ENCODE measurements at places on chromosomes 6 and 20.

- DNase-seq: no peak
These were observed 45.8 kb upstream of the PNRC1 start for GRCh38 chr6:89034586-89035251.

- no peak for DNase-seq
These were observed 473.5 kb downstream of the UTRN start for GRCh38 chr6:144758602-144759001.

- DNase-seq: no peak
These were observed 337.3 kb upstream of the NT5E start for GRCh38 chr6:85112540-85112939.

DNA sequence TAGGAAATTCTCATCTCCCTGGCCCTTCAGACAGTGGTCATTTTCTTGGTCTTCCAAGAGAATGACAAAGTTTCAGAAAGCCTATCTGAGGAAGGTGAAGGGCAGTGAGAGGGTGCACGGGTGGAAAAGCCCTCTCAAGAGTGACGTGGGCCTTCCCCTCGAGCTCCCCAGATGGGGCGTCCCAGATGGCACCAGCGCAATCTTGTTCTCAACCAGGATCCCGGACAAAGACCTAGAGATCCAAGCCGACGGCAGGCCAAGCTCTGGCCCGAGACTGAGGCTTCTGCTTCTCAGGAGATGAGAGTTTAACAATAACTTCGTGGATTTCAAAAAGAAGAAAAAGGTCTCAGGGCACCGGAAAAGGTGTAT is 797 bp upstream of the ZNF133 start:
- DNase-seq: no peak

- DNase-seq: no peak
These were observed 47.4 kb upstream of the HS3ST5 start for GRCh38 chr6:114390176-114390575.

GRCh38 chr6:168282985-168283685 is 36.4 kb downstream of the DACT2 start:
- no peak for DNase-seq

DNA sequence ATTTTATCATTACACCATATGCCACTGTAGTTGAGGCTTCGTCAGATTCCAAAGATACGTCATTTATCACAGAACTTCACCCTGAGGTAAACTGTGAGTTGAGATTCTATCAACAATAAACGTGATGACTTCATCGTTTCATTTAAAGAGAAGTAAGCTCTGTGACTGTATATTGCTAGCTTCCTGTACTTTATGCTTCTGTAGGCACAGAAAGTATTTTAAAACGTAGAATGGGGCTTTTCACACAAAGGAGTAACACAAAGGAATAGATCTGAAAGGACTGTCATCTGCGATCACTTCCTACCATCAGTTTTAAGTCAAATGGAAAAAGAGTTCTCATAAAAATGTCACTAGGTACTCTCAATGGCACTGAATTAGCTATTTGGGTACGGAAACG is 234.4 kb upstream of the MCHR2 start:
- peak; percentile 7 for DNase-seq

- no peak for DNase-seq
These were observed 10.0 kb upstream of the PRR18 start for GRCh38 chr6:166318227-166318626.

DNA sequence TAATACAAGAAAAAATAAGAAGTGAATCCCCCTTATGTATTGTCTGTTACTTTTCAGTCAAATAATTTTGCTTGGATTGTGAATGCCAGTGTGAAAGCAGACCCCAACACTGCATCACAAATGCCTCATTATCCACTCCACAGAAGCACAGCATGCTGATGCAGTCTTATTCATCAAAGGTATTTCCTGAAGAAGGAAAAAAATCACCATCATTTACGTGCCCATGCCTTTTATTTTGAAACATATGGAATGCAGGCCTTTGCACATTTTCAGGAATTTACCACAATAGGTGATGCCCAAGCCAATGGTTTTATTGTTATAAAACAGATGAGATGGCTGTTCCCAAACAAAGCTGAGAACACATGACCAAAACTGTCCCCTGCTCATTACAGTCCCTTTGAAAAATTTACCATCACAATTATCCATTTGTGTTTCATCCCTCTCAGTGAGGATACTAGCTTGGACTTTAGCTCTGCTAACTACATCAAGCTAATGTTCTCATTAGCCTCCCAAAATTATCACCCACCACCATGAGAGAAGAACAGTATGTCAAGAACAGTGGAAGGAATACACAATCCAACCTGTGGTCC is 180.6 kb upstream of the HTR1E start:
- DNase-seq: no peak

DNA sequence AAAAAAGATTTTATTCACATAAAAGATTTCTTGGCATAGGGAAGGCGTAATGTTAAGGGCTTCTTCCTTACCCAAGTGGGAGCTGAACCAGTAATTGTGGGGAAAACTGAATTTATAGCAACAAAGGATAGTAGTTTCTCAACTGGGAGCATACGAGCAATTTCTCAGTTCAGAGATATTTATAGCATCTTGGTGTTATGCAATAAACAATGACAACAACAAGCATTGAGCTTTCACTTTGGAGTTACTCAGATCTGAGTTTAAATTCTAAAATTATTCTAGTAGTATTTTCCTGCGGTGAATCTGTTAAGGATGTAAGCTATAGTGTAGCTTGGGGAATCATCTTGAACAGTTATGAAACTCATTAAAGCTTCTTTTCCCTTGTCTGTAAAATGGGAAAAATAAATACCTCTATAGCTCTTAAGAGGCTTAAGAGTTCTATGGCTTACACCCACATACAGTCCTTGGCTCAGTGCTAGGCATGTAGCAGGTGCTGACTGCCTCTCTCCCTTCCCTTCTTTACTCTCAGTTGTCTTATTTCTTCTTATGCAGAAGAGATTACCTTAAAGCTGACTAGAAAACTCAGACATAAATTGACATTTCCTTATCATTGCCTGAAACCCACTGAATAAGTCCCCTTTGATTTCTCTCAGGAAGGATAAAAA is 58.8 kb downstream of the SAMD5 start:
- DNase-seq: no peak

DNA sequence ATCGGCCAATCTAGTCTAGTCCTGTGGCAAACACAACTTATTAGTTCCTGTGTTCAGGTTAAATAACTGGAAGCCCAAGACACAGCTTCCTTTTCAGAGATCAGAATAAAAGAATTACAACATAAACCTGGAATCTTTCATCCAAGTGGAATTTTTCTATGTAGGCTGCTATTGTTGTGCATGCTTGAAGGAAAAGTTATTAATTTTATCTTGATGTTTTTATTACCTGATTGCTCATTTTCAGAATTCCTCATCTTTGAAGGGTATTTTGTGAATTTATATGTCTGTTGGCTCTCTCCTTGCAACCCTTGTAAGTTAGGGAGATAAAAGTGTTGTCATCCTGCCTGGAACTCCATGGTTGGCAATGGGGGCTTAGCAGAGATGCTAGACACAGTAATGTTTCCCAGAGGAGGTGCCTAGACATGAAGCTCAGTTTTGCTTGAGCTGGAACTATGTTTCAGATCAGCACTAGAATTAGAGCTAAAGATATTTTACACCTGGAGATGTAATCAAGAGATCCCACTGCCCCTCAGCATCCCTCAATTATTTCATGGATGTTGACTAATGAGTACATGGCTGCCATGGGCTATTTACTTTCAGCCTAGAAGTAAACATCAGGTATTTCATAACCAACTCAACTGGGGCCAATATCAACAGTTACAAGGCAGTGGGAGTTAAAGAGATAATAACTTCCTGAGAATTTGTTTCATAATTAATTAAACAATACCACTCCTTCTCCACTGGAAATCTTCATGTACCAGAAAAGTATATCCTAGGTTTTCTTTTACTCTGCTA is 367.0 kb upstream of the MARCKS start:
- no peak for DNase-seq

Measured in GM20000 (cell line).